ENCODE measurements at places on chromosomes 7 and 10.

DNA sequence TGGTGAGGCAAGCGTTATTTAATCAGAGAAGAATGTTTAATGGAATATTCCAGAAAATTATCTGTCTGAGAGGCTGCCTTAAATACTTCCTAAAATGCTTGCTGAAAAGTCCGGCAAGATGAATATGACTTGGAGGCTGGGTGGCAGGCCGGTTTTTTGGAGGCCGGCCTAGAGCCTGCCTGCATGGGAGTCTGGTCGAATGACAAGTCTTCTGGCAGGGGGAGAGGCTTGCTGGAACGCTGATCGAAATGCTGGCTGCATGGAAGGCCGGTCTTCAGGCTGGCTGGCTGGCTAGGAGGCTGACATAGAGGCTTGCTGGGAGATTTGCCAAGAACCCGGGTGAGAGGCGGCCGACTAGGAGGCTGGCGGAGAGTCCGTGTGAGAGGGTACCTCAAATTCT lies 135.7 kb downstream of the OR13A1 start:
- no peak for DNase-seq

- no peak for DNase-seq
Observed at GRCh38 chr7:44979481-44980392, 922 bp upstream of the MYO1G start.

DNA sequence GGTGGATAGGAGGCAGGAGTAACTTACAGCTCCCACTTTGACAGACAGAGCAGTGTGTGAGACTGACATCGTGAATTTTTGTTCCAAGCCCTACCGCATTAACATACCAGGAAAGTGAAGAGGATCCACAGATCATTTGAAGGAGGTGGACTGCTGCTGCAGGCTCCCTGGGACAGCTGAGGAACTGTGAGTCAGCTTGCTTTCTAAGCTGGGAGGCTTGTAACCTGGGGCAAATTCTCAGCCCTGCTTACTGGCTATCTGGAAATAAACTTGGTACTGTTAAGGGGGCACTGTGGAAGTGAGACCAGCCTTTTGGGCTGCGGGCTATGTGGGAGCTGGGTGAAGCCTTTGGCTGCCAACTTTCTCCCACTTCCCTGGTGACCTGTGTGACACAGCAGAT lies 1202.5 kb downstream of the DNAJB9 start:
- no peak for DNase-seq

DNA sequence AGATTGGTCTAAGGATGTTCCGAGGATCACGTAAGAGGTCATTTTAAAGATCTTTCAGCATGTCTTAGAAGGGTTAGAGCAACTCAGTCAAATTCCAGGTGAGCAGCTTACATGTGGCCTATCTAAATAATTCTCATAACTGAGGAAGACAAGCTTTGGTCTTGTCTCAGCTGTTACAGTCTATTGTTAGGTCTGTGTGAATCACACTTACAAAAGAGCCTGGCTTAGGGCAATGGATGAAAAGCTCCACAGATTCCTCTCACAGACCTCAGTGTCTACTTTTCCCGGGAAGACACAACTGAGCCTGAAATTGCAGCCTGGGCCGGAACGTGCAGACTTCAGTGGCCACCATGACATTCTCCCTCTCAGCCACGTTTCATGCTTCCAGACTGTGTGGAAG lies 173.1 kb downstream of the INHBA start:
- no peak for DNase-seq

DNA sequence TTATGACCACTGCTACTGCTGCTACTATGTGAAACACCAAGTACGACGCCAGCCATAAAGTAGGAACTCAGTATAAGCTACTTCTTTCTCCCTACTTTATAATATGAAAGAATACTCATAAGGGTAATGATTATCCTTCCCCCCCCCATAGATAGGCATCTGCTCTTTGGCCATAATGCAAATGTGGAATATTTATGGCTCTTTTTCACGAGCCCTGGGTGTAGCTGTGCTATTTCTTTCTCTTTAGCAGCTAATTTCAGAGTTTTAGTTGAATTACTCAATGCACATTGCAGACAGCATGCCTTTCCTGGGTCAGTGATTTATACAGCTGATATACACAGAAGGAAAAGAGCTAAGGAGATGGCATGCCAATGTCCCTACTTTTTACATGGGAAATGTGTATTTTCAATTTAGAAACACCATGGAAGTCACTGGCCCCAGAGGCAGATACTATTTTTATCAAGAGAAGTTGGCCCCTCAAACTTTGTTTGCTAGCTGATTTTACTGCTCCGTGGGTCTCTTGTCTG lies 234.1 kb upstream of the KIAA1217 start:
- DNase-seq: no peak

DNA sequence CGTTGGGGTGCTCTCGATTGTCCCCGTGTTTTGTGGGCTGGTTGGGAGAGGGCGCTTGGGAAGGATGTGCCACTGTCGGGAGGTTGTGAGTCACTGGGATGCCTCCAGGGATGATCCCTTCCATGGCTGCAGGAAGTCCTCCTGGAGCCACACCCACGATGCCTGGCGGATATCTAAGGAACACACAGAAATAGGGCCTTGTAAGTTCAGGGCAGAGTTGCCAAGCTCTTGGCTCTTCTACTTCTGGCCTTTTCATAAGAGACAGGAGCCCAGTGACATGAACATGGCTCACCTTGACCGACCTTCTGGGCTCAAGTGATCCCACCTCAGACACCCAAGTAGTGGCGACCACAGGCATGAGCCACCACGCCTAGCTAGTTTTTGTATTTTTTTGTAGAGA lies 47.6 kb downstream of the ZRANB1 start:
- DNase-seq: no peak

DNA sequence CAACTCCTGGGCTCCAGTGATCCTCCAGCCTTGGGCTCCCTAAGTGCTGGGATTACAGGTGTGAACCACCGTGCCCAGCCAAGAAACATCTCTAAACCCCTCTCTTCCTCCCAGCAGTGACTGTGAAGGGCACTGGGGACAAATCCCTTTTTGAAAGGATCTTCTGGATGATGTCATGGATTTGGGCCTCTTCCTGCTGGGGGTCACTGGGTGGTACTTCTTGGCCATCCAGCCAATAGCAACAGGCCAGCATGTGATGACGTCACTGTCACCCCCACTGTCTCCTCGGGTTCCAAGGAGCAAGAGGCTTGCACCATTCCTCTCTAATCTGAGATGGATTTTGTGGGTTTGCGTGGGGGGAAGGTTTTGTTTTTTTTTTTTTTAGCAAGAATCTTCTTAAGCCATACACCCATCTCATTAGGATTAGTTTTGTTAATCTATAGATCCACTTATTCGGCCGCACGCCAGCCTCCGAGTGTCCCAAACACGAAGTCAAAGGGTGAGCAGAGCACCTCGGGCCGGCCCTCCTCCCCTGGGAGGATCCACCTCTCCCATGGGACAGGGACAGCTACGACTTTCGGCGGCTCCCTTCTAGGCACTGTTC lies 29.4 kb upstream of the TNRC18 start:
- DNase-seq: no peak

- no peak for DNase-seq
Observed at GRCh38 chr7:1404898-1405548, 54.2 kb downstream of the MICALL2 start.

- DNase-seq: no peak
Observed at GRCh38 chr10:22851865-22852239, 76.0 kb upstream of the ARMC3 start.

DNA sequence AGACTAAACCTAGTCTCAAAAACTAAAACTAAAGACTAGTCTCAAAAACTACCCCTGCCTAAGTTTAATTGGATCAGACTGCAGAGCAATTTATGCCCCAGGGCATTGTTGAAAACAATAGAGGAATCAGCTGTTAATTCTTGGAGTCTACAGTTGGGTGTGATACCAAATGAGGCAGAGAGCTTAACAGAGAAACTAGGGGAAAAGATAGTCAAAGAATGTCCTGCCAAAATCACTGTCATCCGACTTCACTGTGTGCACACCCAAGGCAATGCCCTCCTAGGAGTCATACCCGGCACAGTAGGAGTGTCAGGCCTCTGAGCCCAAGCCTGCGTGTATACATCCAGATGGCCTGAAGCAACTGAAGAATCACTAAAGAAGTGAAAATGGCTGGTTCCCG lies 90.5 kb upstream of the TOMM7 start:
- DNase-seq: no peak

GRCh38 chr10:78171633-78172400 lies 138.2 kb downstream of the RPS24 start:
- no peak for DNase-seq

DNA sequence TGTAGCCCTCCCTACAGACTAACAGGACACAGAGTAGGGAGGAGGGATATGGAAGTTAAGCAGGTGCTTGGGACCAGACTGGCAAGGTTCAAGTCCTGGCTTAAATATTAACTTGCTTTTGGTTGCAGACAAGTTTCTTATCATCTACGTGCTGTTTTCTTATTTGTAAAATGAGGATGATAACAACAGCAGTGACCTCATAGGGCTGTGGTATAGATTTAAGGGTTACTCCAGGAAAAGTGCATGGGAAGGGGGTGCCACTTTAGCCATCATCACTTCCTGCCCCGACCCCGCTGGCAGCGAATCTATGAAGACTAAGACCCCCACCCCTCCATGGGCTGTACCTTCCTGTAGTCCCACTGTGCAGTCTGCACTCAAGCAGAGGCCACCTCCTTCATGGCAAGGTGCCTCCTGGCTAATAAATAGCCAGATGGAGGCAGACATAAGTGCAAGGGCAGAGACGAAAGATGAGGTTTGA lies 250.2 kb downstream of the COBL start:
- DNase-seq: no peak

DNA sequence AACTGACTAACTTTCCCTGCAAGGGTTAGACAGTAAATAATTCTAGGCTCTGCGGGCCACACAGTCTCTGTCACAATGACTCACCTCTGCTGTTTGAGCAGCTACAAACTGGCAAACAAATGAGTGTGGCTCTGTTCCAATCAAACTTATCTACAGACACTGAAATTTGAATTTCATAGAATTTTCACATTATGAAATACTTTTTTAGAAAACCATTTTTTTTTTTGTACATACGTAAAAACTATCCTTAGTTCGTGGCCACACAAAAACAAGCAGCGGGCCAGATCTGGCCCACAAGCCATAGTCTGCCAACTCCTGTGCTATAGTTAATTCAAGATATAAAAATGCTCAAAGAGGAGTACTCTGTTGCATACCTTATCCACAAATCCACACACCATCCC lies 32.6 kb downstream of the PIP4K2A start:
- no peak for DNase-seq

DNA sequence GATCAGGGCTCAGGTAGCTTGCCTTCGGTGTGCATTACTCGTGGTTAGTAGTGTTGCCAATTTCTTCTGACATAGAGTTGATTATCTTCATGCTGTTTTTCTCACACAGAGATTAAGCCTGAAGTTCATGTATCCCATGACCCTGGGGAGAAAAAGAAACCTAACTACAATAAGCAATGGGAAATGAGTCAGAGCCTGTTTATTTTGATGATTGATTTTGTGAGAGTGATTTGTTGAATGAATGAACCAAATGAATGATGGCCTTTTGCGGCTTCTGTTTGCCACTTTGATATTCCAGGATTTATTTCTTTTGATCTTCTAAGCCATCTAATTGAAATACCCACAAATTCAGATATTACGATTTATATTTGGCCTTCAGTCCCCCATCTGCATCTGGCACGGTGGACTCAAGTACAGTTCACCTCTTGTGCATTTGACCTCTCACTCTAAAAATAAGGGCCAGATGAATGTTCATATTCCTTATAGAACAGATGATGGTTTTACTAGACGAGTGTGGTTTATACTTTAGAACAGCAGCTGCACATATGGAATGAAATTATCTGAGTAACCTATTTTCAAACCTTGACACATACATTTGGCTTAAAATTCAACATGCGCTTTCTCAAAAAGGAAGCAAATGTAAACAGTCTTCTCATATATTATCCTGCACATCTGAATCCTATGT lies 110.7 kb downstream of the PLCE1 start:
- no peak for DNase-seq

DNA sequence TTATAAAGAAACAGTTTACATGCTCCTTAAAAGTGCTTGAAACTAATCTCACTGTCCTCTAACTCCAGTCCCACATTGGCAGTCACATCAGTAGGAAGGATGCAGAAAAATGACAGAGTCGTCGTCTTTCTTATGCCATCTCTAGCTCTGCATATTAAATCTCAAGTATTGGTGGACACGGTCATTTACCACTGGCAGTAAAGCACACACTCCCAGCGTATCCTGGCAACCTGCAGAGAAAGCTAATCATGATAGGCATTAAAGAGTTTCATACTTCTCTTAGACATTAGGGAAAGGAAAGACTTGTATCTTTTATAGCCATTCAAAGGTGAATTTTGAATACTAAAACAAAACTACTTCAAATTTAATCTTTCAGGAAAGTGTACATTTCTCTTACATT lies 202.0 kb upstream of the COBL start:
- no peak for DNase-seq

DNA sequence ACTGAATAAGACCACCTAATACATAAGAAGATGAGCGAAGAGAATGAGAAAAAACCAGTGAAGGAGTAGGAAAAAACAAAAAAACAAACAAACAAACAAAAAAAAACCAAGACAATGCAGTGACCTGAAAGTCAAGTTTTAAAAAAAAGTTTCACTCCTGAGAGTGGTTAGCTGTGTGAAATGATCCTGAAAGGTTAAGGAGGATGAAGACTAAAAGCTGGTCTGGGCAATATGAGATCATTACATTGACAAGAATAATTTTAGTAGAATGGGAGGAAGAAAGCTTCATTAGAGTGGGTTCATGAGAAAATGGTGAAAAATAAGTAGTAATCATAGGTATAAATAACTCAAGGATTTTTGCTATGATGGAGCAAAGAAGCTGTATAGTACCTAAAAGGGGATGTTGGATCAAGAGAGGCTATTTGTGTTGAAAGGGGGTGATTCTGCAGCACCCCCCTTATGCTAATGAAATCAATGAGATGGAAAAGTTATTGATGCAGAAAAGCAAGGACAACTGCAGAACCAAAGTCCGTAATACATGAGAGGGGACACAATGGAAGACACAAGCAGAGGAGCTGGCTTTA lies 80.2 kb downstream of the KMT2C start:
- DNase-seq: no peak

DNA sequence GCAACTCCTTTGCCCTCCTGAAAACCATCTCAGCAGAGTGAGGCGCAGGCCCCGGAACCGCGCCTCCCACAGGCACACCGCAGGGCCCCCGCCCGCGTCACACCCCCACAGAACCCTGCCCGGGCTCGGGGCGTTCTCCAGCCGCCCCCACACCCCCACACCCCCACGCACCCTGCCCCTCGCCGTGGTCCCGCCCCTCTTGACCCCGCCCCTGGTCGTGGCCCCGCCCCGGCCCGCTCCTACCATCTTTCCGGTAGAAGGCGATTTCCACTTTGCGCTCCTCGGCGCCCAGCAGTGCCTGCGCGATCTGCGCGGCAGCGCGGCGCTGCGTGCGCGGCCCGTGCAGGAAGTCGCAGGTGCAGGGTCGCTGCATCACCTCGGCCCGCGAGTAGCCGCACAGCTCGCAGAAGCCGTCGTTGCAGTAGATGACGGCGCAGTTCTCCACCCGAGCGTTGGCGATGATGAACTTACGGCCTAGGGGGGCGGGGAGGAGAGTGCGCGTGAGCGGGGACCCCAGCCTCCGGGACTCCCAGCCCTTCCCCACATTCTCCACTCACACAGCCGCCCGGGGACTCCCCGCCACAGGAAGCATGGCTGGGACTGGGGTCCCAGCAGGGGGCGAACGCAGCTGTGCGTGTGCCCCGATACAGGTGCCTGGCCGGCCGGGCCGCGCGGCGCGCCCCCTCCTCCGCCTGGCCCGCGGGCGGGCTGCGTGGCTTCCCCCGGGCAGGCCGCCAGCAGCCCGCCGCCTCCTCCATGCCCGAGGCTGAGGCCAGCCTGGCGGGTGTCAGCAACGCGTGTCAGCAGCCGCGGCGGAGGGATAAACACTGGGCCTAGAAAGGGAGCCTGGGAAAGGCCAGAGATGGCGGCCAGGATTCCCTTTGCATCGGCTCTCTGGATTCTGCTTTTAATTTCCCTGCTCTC lies 3.4 kb downstream of the KCNH2 start:
- DNase-seq: no peak

Data from neural crest cell (in vitro differentiated cells).